A549 treated with AZD2906 at 1 μM for 4 hours (cell line): ENCODE measurements at places on chromosomes 7 and 10. TPM values are rescaled to one million over a fixed set of nuclear protein-coding genes. Genes with fewer than 3 reads are reported as not detected.

CCZ1 gene
- total RNA-seq = 70.0 to 77.9 TPM (median 76.6 TPM) in 5 replicates

GFRA1 gene
- total RNA-seq = 8.8 to 10.2 TPM (median 9.7 TPM) in 5 replicates

HBP1 gene
- total RNA-seq = 15.8 to 22.5 TPM (median 21.4 TPM) in 5 replicates

ARMC3 gene
- 0.35 to 0.79 TPM (median 0.53 TPM) in 5 replicates for total RNA-seq

SYT15B gene
- total RNA-seq = 3.1 to 4.0 TPM (median 3.6 TPM) in 5 replicates
